T-helper 9 cell (primary cell): ENCODE measurements at places on chromosomes 6 and 20.
A peak's percentile ranks its signal among the peaks of the same experiment; 100 is the strongest.

DNA sequence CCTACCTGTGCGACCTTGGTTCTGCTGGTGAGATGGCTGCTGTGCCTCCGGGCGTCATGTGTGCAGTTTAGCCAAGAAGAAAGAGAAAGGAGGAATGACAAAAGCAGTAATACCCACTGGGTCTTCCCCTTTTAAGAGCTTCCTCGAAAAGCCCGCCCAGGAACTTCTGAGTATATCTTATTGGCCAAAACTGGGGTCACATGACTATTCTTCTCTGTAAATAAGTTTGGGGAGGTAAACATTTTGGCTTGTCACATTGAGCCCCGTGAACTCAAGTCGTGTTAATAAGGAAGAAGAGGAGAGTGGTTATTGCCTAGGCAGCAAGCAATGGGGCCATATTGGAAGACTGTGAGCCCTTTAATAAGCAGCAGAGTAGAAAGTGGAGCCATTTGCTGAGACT lies 130.4 kb upstream of the ECI2 start:
- no peak for DNase-seq

- no peak for DNase-seq
These were observed 287.0 kb downstream of the PACRG start for GRCh38 chr6:163014736-163015135.

GRCh38 chr6:14754751-14755513 lies 490.9 kb upstream of the JARID2 start:
- DNase-seq = peak; percentile 17

DNA sequence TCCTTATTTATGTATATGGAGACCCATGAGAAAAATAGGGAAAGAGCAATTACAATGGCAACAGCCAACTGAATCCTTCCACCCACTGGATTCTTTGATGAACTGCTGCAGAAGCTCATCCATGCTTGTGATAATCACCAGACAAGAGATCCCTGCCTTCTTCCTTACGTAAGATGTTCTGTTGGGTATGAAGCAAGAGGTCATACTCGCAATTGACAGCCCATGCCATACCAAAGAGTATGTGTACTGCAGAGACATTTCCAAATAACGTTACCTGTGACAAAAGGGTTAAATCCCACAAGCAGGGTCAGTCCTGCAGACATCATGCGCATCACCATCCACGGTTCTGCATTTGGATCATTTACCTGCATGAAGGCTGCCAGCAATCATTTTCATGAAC lies 27.8 kb downstream of the ELOVL5 start:
- no peak for DNase-seq

DNA sequence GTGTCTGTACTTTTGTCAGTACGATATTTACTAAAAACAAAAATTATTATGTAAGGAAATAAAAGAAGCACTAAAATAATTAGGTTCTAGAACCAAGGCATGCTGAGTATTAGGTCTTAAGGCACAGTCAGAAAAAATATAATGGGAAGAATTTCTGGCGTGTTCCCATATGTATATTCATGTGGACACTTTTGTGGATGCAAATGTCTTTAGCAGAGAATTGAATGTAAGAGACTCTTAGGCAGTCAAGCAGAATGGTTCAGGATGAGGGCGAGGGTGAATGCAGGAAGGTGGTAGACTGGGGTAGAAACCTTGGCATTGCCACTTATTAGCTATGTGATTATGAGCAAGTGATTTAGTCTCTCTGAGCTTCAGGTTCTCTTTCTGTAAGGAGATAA lies 71.5 kb downstream of the SASH1 start:
- DNase-seq = no peak

GRCh38 chr6:56499095-56499494 lies 143.6 kb downstream of the DST start:
- DNase-seq = no peak

DNA sequence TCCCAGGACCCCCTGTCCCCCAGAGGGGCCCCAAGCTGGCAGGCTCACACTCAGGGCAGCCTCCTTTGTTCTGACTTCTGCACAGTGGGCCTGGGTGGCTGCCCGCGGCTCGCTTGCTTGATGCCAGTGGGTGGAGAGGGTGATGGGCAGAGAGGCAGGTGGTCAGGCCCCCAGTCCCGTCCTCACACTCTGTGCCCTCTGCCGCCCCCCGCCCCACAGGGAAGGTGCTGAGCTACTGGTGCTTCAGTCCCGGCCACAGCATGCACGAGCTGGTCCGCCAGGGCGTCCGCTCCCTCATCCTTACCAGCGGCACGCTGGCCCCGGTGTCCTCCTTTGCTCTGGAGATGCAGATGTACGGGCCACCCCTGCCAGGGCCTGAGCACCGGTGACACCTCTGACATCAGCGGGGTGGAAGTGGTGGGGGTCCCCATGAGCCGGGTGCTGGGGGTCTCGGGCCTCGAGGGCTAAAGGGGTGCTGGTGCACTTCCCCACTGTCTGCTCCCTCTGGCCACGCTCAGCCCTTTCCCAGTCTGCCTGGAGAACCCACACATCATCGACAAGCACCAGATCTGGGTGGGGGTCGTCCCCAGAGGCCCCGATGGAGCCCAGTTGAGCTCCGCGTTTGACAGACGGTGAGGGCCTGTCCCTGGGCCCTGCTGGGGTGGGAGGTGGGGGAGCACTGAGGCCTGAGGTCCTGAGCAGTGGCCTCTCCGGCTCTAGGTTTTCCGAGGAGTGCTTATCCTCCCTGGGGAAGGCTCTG lies 8.9 kb upstream of the TNFRSF6B start:
- DNase-seq = no peak
